ENCODE measurements at places on chromosomes 5 and 9. TPM values are rescaled to one million over a fixed set of nuclear protein-coding genes. Genes with fewer than 3 reads are reported as not detected.

FOCAD gene
- total RNA-seq: 26.8 TPM

GRCh38 chr5:78112931-78113330 is 181.6 kb downstream of the AP3B1 start:
- H3K27me3 ChIP-seq: no peaks in the 10 kb centered on the region
- no peak for DNase-seq
- no peak overlapping the region for H3K4me3 ChIP-seq
- H3K27ac ChIP-seq: no peak overlapping the region
- no peaks in the 10 kb centered on the region for H3K36me3 ChIP-seq
- H3K4me1 ChIP-seq: no peaks in the 10 kb centered on the region

DNA sequence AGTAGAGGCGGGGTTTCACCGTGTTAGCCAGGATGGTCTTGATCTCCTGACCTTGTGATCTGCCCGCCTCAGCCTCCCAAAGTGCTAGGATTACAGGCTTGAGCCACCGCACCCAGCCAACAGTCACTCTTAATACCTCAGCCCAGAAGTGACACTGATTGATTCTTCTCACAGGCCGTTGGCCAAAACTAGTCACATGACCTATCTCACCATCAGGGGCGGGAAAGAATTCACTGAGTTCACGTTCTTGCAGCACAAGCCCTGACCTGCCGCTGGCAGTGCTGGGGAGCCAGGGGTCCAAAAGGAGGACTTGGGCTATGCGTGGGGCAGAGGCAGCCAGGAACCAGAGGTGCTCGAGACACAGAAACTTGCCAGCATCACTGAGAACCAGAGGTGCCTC is 55.0 kb upstream of the CPLX2 start:
- H3K27me3 ChIP-seq: no peaks in the 10 kb centered on the region
- H3K4me1 ChIP-seq: no peaks in the 10 kb centered on the region
- no peak for DNase-seq
- H3K36me3 ChIP-seq: no peaks in the 10 kb centered on the region
- no peak overlapping the region for H3K27ac ChIP-seq

CTNND2 gene
- 1.1 TPM for total RNA-seq

DNA sequence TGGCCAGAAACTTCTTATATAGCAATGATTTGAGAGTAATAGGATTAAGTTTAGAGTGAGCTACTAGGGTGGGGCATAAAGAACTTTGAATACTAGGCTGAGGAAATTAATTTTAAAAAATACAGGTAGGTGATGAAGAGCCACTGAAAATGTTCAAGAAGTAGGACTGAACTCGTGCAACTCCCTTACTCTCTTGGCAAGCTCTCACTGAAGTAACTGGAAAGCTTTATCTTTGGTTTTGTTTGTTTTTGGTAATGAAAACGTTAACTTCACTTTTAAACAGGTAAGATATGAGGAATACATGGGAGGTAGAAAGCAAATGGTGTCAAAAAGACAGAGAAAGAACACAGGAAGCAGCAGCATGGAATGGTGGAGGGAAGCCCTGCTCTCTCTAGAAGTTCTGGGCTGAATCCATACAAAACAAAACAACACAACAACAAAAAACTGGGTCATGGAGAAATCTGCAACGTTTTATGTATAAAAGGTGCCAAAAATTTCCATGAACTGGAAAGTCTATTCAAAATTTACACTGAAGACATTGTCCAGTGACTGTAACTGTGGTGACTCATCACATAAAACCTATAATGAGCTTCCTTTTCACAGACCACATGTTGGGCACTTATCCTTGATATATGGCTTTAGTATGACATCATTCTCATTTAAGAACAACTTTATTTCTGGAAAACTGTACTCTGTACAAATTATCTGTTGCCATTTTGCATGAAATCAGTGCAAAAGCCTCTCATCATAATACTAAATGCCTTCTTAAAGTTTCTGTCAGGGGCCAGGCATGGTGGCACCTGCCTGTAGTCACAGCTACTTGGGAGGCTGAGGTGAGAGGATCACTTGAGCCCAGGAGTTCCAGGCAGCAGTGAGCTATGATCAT is 91.2 kb upstream of the CHD1 start:
- no peaks in the 10 kb centered on the region for H3K27me3 ChIP-seq
- H3K4me1 ChIP-seq: peaks cover 4% of the 10 kb centered on the region
- no peak overlapping the region for H3K4me3 ChIP-seq
- peak overlapping the region; percentile 66 for H3K27ac ChIP-seq

SH3RF2 gene
- total RNA-seq: 58.2 TPM

GRCh38 chr9:113563826-113564497 is 100.4 kb downstream of the RGS3 start:
- DNase-seq: peak; percentile 51
- H3K36me3 ChIP-seq: no peaks in the 10 kb centered on the region
- H3K27me3 ChIP-seq: no peaks in the 10 kb centered on the region
- H3K4me3 ChIP-seq: no peak overlapping the region
- H3K27ac ChIP-seq: peak overlapping the region; percentile 92

DNA sequence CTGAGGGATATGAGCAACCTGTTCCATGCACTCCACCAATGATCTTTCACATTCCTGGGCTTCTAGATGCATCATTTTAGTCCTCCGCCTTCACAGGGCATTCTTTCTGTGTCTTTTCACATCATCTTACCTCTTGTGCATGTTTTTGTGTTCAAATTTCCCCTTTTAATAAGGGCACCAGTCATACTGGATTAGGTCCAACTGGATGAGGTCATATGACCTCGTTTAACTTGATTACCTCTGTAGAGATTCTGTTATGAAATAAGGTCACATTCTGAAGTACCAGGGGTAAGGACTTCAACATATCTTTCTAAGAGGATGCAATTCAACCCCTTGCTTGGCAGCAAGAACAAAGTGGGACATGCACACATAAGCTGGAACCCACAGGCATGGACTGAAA is 335.3 kb upstream of the TLE4 start:
- H3K4me1 ChIP-seq: no peaks in the 10 kb centered on the region
- no peak overlapping the region for H3K27ac ChIP-seq
- H3K36me3 ChIP-seq: no peaks in the 10 kb centered on the region
- DNase-seq: no peak
- no peaks in the 10 kb centered on the region for H3K27me3 ChIP-seq
- H3K4me3 ChIP-seq: no peak overlapping the region

HTR1A gene
- total RNA-seq: not detected

DNA sequence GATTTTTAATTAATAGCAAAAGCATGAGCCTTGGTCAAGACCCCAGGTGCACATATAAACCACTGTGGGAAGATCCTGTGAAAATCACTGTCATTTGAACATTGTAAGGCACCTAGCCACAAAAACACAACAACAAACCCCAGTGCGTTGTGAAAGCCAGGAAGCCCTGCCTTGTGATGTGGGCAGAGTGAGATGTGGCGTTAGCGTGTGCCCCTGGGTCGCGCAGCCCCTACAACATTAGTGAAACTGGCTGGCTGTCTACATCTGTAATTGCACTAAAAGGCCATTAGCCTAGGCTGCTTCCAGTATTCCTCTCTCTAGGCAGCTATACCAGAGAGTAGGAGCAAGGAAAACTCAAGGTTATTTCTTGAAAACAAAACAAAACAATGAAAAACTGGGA is 21.1 kb upstream of the PDZD2 start:
- H3K4me1 ChIP-seq: no peaks in the 10 kb centered on the region
- no peaks in the 10 kb centered on the region for H3K36me3 ChIP-seq
- no peak for DNase-seq

- DNase-seq: no peak
- H3K4me3 ChIP-seq: no peak overlapping the region
- H3K4me1 ChIP-seq: no peaks in the 10 kb centered on the region
- no peaks in the 10 kb centered on the region for H3K36me3 ChIP-seq
- H3K27me3 ChIP-seq: no peaks in the 10 kb centered on the region
Measured at GRCh38 chr9:125430161-125431011, 168.8 kb downstream of the GAPVD1 start.

DNA sequence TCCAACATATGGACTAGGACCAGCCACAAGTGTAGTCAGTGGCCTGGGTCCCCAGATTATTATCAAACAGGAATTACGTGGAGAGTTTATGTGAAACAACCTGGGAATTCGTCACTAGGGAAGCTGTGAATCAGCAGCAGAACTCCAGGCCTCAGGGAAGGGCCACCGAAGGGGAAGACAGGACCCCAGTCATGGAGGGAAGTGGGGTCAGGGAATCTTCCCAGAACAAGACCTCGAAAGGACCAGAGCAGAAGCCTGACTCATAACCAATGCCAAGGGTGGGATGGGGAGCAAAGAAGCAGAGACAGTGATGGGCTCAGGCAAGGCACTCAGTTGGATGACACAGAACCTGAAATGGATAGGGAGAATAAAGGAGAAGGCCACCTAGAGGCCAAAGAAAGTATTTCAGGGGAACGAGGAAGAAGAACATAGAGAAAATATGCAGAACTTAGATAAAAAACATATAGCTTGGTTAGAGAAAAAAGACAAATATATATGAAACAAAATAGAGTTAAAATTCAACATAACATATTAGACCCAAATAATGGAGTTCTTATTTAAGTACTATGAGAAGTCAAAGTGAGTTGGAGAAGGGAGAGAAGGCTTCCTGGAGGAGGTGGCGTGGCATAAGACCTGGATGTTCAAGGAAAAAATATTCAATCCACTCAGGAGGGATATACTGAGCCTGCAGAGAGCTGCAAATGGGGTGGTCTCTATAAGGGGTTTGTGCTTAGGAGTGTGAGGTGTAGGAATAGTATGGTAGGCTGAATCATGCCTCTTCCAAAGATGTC is 66.7 kb upstream of the CAST start:
- no peak overlapping the region for H3K4me3 ChIP-seq
- H3K27ac ChIP-seq: no peak overlapping the region
- no peaks in the 10 kb centered on the region for H3K36me3 ChIP-seq
- peak; percentile 24 for DNase-seq
- H3K4me1 ChIP-seq: no peaks in the 10 kb centered on the region

OTP gene
- total RNA-seq: not detected

- no peaks in the 10 kb centered on the region for H3K27me3 ChIP-seq
- H3K4me3 ChIP-seq: no peak overlapping the region
- H3K4me1 ChIP-seq: no peaks in the 10 kb centered on the region
- no peaks in the 10 kb centered on the region for H3K36me3 ChIP-seq
Measured at GRCh38 chr5:90709323-90710155, 150.9 kb downstream of the ADGRV1 start.

DNA sequence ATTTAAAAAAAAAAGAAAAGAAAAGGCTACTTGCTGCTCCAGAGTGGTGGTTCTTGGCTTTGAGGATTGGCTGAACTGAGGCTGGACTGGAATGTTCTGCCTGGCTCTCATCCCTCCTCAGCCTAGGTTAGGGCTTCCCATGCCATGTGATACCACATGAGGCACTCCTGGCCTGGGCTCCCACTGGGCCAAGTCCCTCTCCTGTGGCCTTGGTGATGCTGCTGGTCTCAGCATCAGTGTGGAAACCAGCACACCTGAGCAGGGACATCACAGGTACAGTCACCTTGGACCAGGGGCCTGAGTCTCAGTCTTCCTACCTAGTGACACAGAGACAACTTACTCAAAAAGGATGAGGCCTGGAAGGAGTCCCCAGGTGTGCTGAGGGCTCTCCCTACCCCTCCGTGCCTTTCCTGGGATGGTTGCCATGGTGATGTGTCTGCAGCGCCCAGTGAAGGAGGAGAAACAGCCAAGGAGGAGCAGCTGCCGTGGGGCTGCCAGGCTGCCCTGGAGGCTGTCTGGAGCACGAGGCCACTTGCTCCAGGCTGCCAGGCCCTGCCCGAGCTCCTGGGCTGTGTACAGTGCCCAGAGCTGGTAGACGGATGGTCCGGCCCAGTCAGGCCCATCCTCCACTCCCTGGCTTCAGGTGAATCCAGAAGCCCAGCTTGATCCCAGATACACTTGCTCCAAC is 71.0 kb downstream of the WNK2 start:
- no peaks in the 10 kb centered on the region for H3K27me3 ChIP-seq
- DNase-seq: no peak
- no peaks in the 10 kb centered on the region for H3K4me1 ChIP-seq
- H3K27ac ChIP-seq: no peak overlapping the region
- H3K4me3 ChIP-seq: no peak overlapping the region
- no peaks in the 10 kb centered on the region for H3K36me3 ChIP-seq
